Trophoblast cell (in vitro differentiated cells and primary cell): ENCODE measurements at places on chromosomes 13 and 19.

DNA sequence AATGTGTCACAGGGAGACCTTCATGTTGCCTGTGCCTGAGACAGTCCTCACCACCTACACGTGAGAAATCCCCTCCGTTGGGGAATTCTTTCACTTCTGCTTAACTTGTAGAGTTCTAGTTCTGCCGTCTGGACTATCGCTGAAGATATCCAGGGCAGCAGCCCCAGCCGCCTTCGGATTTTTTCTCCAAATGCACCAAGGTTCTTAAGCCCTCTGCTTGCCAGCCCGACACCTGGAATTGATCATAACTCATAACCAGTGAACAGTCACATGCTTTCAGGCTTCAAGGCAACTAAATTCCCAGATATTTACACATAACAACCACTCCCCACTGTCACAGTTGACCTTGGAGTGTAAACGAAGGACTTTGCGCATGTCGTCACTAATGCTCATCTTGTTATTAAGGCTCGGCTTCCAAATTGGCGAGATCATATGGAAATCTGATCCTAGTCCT, 114.4 kb downstream of the RAB20 start:
- DNase-seq: peak; percentile 19

GRCh38 chr13:87981416-87981815, 310.2 kb downstream of the SLITRK5 start:
- no peak for DNase-seq

- DNase-seq: no peak
Measured at GRCh38 chr19:39916236-39916635, 18.2 kb downstream of the FCGBP start.

DNA sequence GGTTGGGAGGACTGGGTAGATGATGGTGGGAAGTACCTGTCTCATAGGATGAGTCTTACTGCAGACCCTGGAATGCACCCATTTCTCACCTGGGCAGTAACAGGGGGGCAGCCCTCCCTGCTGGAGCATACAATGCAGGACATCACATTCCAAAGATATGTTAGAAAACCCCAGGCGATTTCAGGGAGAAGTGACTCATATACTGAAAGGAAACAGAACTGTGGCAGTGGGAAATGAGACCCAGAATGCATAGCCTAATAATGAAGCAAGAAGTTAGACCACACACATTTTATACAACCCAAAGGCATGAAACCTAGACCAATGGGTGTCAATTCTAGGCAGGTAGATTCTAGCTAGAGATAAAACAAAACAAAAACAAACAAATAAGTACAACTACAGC, 402.7 kb downstream of the IRS2 start:
- DNase-seq: peak; percentile 55

DNA sequence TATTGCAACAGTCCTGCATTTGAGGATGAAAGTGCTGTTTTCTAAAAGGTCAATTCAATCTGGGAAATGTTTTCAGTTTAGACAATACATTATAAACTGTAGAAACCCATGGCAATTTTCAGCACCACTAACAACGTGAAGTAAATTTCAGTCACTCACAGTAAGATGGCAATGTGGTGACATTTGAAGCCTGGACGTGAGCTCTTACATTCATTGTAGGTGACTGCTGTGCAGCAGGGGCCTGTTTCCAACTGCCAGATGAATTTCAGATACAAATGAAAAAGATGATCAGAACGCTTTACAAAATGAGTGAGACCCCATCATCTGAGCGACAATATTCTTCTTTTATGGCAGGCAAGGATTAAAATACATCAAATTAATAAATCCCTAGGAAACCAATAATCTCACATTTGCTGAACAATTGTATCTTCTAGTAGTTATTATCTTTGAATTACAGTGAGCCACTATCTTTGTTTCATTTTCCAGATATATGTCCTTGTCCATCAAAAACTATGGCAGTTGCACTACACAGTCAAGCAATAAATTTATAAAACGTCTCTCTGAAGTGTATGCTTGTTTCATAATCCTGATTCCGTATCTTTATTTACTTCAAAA, 1816.8 kb downstream of the OLFM4 start:
- no peak for DNase-seq

GRCh38 chr13:40329781-40330485, 336.5 kb downstream of the FOXO1 start:
- DNase-seq: no peak

DNA sequence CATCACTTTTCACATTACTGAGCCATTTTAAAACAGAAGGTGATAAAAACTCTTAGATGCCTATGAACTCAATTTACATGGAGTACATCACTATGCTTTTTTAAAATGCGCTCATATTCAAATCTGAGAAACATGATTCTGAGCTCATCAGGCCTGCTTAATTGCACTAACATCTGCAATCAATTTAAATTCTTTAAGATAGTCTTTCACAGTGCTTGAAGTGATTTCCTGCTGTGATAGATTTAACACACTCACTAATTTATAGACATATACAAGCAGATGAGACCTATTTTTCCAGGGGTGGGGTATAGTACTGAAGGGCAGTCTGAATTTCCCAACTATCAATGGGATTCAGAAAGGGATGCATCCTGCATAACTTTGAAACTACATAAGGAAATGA, 82.9 kb downstream of the DIAPH3 start:
- no peak for DNase-seq

GRCh38 chr13:52906122-52906903, 57.9 kb upstream of the PCDH8 start:
- no peak for DNase-seq

- no peak for DNase-seq
Measured at GRCh38 chr19:31985001-31985605, 360.3 kb upstream of the ZNF507 start.

GRCh38 chr13:45185286-45185685, 15.6 kb downstream of the KCTD4 start:
- DNase-seq: no peak

DNA sequence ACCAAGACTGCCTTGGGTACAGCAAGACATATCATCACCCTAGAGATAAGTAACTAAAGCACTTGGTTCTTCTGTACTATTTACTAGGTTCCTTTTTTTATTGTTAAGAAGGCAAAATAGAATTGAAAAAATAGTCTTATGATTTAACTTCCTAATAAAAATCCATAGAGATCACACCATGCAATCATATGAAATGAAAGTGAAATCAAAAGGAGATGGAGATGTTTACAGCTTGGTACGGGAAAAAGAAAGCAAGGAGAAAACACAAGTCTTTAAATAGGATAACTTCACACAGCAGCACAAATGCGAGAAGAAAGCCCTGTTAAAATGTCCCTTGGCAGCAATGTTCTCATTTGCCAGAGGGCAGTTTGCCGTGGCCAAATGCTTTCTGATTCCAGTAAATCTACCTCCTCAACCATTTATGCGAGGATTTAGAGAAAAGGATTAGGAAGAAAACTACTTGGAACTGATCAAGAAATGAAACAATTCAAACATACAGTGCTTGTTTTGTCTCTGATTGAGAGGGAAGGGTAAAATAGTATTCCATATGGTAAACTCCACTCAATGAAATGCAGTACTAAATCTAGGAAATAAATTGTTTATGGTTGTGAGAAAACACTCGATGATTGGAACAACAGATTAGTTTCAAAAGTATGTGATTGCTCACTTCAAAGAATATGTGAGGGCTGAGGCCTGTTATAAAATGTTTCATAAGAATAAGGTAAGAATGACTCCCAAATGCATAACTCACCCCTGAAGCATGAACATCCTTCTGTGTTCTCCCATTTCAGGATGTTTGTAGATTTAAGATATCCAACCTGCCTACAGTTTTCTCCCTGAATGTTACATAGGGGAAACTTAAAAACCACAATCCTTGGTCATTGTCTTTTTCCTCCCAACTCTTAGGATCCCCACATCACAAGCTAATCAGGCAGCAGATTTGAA, 487.8 kb downstream of the DACH1 start:
- DNase-seq: no peak

- no peak for DNase-seq
Measured at GRCh38 chr19:3608750-3609322, 2.2 kb upstream of the TBXA2R start.

GRCh38 chr13:109145631-109146030, 516.2 kb downstream of the MYO16 start:
- peak; percentile 27 for DNase-seq

- no peak for DNase-seq
Measured at GRCh38 chr13:107807306-107808073, 407.8 kb downstream of the LIG4 start.
